ENCODE measurements at places on chromosomes 6 and 20.

- ATAC-seq, result no peak
These were observed 46.8 kb downstream of the PANK2 start for GRCh38 chr20:3935956-3936340.

DNA sequence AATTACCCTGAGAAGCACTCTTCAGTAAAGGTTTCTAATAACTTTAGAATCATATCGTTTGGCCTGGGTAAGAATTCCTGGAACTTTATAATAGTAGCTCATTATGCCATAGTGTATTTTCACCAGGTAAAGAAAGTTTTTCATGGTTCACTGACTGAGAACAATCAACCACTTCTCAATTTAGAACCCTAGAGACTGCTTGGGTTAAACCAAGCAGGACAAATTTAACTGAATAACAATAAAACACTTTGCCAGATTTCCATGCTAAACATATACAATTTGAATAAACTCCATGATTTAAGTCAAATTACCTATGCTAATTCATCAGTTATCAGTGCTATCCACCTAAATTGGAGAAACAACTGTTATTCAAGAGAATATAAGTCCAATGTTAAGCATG is 99.4 kb downstream of the PLG start:
- ATAC-seq, result no peak

DNA sequence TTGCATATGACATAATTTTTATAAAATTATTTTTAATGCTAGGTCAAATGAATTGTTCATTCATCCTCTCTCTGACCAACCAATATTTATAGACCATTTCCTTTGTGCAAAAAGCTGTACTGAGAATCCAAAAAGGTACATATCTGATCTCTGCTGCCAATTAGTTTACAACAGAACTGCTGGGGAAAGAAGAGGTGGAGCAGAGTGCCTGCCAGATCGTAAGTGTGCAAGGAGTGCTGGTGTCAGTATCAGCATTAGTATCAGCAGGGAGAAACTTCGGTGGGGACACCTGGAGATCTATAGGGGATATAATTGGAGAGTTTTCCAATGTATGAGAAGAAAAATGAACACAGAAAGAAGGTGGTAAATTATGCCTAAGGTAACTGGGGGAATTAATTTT is 63.3 kb upstream of the ASF1A start:
- no peak for ATAC-seq

DNA sequence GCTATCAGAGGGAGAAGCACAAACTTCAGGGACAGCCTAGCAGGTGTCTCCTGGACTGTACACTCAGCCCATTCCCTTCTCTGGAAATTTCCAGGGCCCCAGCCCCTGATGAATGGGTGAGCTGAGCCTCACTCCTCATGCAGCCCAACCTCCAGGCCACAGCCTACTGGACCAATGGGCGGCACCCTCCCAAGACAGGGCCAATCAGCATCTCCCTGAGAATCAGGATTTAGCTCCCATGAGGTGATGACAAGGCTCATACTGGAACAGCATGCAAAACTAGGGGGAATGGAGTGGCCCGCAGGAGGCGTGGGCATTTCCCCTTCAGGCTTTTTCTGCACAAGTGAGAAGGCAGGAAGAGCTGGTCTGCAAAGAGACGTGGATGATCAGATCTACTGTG is 29.0 kb downstream of the NFATC2 start:
- ATAC-seq, result no peak

GRCh38 chr6:129393654-129394053 is 316.3 kb downstream of the ARHGAP18 start:
- ATAC-seq, result no peak

- ATAC-seq, result no peak
These were observed 1.6 kb upstream of the C6orf47 start for GRCh38 chr6:31662124-31662723.

GRCh38 chr6:435441-436307 is 44.1 kb downstream of the IRF4 start:
- no peak for ATAC-seq
